ENCODE measurements at places on chromosomes 7 and 10.

DNA sequence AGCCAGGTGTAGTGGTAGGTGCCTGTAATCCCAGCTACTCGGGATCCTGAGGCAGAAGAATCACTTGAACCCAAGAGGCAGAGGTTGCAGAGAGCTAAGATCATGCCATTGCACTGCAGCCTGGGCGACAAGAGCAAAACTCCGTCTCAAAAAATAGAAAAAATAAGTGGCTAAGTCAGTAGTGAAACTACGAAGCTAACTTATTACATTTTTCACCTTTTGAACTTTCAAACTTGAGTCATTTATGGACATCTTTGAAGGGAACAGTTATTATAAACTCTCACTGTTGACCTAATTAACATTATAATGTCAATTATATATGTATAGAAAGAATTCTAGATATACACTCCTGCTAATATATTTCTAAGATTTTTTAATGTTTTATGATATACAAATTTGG lies 541.5 kb upstream of the C7orf33 start:
- no peak for DNase-seq
- no peak overlapping the region for H3K4me3 ChIP-seq
- no peak overlapping the region for H3K27ac ChIP-seq
- no peaks in the 10 kb centered on the region for H3K36me3 ChIP-seq

DNA sequence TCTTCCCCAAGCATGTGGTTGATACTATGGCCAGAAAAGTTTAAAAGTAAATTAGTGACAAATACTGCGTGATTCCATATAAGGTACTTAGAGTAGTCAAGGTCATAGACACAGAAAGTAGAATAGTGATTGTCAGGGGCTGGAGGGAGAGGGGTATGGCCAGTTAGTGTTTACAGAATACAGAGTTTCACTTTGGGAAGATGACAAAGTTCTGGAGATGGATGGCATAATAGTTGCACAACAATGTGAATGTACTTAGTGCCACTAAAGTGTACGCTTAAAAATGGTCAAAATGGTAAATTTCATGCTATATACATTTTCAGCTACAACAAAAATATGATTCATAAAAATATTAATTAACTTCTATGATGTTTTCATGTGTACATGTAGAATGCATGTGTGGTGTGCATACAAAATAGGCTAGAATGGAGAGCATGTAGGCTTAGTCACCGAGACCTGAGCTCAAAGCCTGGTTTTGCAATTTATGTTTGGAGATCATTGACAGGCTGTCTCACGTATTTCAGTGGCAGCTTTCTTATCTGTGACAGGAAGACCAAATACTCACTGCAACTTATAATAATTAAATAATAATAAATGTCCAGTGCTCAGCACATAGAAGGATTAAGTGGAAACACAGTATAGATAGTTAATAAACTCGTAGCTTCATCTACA lies 625.6 kb downstream of the SUGCT start:
- DNase-seq = no peak
- H3K27me3 ChIP-seq = no peaks in the 10 kb centered on the region
- H3K4me1 ChIP-seq = no peaks in the 10 kb centered on the region

DNA sequence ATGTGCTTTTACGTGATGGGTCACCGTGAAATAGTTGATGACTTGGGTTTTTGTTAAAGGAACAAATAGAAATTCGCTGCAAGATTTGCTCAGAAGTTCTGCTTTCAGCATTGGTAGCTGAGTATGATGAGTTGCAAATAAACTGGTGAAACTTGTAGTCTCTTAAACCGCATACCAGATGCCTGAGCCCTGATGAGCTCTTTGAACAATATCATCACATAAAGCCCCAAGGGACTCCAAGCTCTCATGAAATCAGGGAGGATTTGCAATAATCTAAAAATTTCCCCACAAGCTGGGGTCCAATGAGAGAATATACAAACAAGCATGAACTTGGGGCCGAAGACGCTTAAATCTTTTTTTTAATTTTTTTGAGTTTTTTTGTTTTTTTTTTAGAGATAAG lies 312.4 kb downstream of the CALN1 start:
- no peaks in the 10 kb centered on the region for H3K36me3 ChIP-seq
- H3K4me1 ChIP-seq = no peaks in the 10 kb centered on the region
- H3K27me3 ChIP-seq = no peaks in the 10 kb centered on the region
- H3K27ac ChIP-seq = no peak overlapping the region

GRCh38 chr7:975702-976473 lies 539 bp upstream of the COX19 start:
- no peak for DNase-seq
- H3K27ac ChIP-seq = peak overlapping the region; percentile 98
- no peaks in the 10 kb centered on the region for H3K27me3 ChIP-seq
- H3K4me3 ChIP-seq = peak overlapping the region; percentile 94

- no peak for DNase-seq
- no peak overlapping the region for H3K27ac ChIP-seq
- H3K36me3 ChIP-seq = no peaks in the 10 kb centered on the region
- no peaks in the 10 kb centered on the region for H3K27me3 ChIP-seq
These were observed 400.4 kb upstream of the POM121L12 start for GRCh38 chr7:52635021-52635420.

GRCh38 chr10:133359972-133360610 lies 2.3 kb upstream of the FUOM start:
- H3K4me3 ChIP-seq = no peak overlapping the region
- H3K27me3 ChIP-seq = no peaks in the 10 kb centered on the region
- peaks cover 12% of the 10 kb centered on the region for H3K36me3 ChIP-seq
- H3K4me1 ChIP-seq = peaks cover 6% of the 10 kb centered on the region
- DNase-seq = no peak
- no peak overlapping the region for H3K27ac ChIP-seq

DNA sequence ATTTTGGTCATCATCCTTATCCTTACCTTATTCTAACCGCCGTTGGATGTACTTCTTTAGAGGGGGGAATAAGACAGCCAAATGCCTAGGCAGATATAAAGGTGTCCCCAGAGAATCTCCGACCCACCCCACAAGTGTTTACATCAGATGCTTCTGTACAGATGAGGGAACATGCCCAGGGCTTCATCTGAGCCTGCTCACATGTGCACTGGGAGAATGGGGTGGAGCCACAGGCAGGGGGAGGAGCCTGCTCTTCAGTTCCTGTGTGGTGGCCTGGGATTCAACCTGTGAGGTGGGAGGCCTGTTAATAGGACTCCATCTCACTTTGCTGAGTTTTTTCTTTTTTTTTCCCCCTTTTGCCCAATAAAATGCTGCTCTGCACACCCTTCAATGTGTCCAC lies 27.6 kb upstream of the OPTN start:
- H3K36me3 ChIP-seq = no peaks in the 10 kb centered on the region
- DNase-seq = no peak
- no peaks in the 10 kb centered on the region for H3K27me3 ChIP-seq
- H3K27ac ChIP-seq = no peak overlapping the region

GRCh38 chr10:119908166-119908565 lies 15.6 kb downstream of the SEC23IP start:
- peaks cover 96% of the 10 kb centered on the region for H3K36me3 ChIP-seq
- H3K27ac ChIP-seq = no peak overlapping the region
- no peaks in the 10 kb centered on the region for H3K27me3 ChIP-seq
- no peak overlapping the region for H3K4me3 ChIP-seq

GRCh38 chr7:129898007-129898406 lies 54.8 kb downstream of the UBE2H start:
- no peaks in the 10 kb centered on the region for H3K27me3 ChIP-seq
- H3K36me3 ChIP-seq = peaks cover 11% of the 10 kb centered on the region
- no peak for DNase-seq
- H3K4me3 ChIP-seq = no peak overlapping the region
- H3K27ac ChIP-seq = no peak overlapping the region
- no peaks in the 10 kb centered on the region for H3K4me1 ChIP-seq

DNA sequence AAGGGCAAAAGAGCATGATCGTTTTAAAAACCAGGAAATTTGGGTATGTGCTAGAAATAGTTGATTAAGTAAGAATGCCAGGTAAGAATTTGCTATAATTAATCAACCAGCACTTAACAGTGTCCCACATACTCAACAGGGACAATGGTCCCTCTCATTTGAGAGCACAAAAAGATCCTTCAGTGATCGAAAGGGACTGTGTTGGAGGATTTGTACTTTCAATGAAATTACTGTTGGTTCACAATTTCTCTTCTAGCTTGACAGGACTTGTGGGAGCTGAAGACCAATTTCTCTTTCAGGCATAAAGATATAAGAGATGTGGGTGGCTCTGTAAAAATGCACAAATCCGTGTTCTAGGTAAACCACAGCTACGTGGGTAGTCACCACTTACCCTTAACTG lies 12.5 kb upstream of the PLEKHS1 start:
- DNase-seq = no peak
- H3K4me3 ChIP-seq = no peak overlapping the region
- H3K4me1 ChIP-seq = no peaks in the 10 kb centered on the region
- no peaks in the 10 kb centered on the region for H3K27me3 ChIP-seq
- H3K27ac ChIP-seq = no peak overlapping the region

GRCh38 chr10:121281576-121281975 lies 316.7 kb downstream of the FGFR2 start:
- no peak overlapping the region for H3K4me3 ChIP-seq
- DNase-seq = no peak
- H3K27ac ChIP-seq = no peak overlapping the region
- H3K27me3 ChIP-seq = no peaks in the 10 kb centered on the region
- H3K4me1 ChIP-seq = no peaks in the 10 kb centered on the region

DNA sequence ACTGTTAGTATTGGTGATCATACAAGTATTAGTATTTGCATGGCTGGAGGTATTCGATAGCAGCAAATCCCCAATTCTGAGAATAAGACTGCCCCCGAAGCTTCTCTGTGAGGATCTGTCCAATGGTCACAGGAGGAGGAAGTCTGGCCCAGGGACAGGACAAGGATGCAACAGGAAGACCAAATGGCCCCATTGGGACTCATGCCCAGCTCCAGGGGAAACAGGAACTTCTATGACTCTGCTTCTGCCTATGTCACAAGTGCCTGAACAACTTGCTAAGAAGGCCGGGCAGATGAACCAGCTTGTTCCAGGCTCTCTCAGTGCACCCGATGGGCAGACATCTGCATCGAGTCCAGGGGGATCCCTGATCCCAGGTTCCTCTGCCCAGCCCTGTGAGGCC lies 172.0 kb upstream of the GRB10 start:
- H3K4me3 ChIP-seq = no peak overlapping the region
- peaks cover 6% of the 10 kb centered on the region for H3K4me1 ChIP-seq
- no peak overlapping the region for H3K27ac ChIP-seq
- H3K27me3 ChIP-seq = no peaks in the 10 kb centered on the region

GRCh38 chr7:66403564-66403963 lies 198.4 kb downstream of the TPST1 start:
- no peak overlapping the region for H3K27ac ChIP-seq
- no peaks in the 10 kb centered on the region for H3K4me1 ChIP-seq
- H3K4me3 ChIP-seq = no peak overlapping the region
- no peak for DNase-seq
- peaks cover 11% of the 10 kb centered on the region for H3K36me3 ChIP-seq

DNA sequence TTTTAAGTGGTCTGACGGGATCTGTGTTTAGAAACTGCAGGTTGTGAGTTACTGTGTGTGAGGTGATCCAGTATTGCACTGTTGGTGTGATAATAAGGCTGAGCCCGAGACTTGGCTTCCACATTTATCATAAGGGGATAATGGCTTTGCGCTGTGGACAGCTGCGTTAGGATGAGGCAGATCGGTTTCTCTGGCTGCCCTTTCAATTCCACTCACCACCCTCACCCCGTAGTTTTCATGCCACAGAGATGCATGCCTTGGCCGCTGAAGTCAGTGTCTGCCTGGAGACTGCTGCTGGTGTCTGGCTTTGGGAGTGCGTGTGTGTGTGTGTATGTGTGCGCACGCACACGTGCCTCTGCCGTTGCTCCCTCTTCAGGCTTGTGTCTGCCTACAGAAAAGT lies 273.0 kb downstream of the CCDC3 start:
- no peaks in the 10 kb centered on the region for H3K36me3 ChIP-seq
- DNase-seq = no peak
- H3K27me3 ChIP-seq = no peaks in the 10 kb centered on the region
- no peak overlapping the region for H3K27ac ChIP-seq
- no peak overlapping the region for H3K4me3 ChIP-seq

DNA sequence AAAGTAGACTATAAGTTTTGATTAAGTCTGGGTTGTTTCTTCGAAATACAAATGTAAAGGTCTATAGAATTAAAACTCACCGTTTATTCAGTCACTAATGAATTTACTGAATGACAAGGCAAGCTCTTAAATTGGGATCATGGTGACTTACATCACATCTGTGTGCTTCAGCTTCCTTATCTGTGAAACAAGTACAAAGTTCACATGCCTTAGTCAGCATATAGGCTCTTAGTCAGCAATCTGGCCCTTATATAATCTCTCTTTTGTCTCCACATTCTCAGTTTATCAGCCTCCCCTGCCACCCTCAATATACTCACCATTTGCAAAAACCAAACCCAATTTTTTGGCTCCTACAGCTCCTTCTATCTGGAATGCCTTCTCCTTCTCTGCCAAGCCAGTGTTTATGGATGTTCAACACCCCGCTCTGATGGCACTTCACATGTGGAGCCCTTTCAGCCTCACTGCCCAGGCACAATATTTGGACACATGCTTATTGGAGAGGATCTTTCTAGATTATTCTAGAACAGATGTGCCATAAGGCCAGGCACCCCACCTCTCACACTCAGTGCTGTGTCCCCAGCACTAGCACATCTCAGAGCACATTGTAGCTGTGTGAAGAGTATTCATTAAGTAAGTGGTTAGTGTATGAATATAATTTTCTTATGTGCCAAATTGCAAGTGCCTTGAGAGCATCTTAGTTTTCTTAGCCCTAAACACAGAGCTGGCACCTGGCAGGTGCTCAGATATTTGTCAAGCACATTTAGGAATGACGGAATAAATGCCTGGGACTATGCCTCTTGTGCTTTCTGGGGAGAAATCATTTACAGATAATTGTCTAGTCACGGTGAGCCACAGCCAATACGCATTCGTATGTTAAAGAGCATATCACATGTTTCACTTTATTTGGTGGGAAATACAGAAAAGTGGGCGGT lies 9.8 kb upstream of the LAMB1 start:
- no peaks in the 10 kb centered on the region for H3K36me3 ChIP-seq
- no peak for DNase-seq
- H3K4me3 ChIP-seq = no peak overlapping the region
- H3K4me1 ChIP-seq = no peaks in the 10 kb centered on the region
- no peak overlapping the region for H3K27ac ChIP-seq

DNA sequence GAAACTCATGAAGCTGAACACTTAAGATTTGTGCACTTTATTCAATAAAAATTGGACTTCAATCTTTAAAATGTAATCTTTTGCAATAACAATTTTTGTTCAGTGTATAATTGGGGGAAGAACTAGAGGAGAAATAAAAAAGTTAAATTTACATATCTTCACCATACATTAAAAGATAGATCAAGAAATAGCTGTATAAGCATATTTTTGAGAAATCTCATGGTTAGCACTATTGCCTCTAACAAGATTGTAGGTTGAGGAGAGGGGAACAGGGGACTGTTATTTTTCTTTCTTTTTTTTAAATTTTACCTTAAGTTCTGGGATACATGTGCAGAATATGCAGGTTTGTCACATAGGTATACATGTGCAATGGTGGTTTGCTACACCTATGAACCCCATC lies 5.3 kb downstream of the AMPH start:
- no peak overlapping the region for H3K27ac ChIP-seq
- no peaks in the 10 kb centered on the region for H3K36me3 ChIP-seq
- H3K27me3 ChIP-seq = no peaks in the 10 kb centered on the region
- no peaks in the 10 kb centered on the region for H3K4me1 ChIP-seq
- H3K4me3 ChIP-seq = no peak overlapping the region

- no peak overlapping the region for H3K4me3 ChIP-seq
- no peak overlapping the region for H3K27ac ChIP-seq
- no peaks in the 10 kb centered on the region for H3K36me3 ChIP-seq
- H3K27me3 ChIP-seq = no peaks in the 10 kb centered on the region
- H3K4me1 ChIP-seq = no peaks in the 10 kb centered on the region
These were observed 31.9 kb upstream of the GUSB start for GRCh38 chr7:66013938-66014337.

- no peaks in the 10 kb centered on the region for H3K36me3 ChIP-seq
- no peak overlapping the region for H3K27ac ChIP-seq
- H3K4me3 ChIP-seq = no peak overlapping the region
- DNase-seq = no peak
These were observed 423.6 kb upstream of the LRGUK start for GRCh38 chr7:133703547-133703946.
